ENCODE measurements at places on chromosomes 2 and 18.

GRCh38 chr2:148358375-148358774 lies 286.2 kb upstream of the EPC2 start:
- no peak for DNase-seq

DNA sequence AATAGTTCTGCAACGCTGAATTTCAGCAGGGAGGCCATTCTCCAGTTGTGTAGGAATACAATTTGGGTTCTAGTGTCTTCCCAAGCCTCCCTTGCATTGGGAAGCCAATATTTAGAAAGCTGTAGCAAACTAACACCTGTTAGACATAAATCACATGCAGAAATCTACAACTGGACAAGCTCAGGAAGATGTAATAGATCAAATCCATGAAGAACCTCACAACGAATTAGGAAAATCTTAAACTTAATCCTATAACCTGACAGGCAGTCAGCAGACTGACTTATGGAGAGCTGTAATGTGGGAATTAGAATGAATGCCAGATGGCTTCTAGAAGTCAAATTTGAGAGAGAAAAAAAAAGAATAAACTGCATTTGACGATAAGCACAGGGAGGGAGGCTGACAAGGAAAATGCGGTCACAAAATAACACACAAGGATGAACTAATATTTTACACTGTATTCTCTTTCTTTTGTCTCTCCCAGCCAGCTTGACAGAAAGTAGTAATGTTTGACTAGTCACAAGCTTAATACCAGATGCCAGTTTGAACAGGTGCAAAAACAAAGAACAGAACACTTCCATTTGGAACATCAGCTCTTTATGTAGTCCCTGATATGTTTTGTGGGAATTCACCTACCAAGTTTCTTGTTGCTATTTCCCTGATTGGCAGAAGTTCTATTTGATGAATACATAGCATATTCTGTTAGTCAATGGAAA lies 50.8 kb upstream of the FANCL start:
- no peak for DNase-seq

DNA sequence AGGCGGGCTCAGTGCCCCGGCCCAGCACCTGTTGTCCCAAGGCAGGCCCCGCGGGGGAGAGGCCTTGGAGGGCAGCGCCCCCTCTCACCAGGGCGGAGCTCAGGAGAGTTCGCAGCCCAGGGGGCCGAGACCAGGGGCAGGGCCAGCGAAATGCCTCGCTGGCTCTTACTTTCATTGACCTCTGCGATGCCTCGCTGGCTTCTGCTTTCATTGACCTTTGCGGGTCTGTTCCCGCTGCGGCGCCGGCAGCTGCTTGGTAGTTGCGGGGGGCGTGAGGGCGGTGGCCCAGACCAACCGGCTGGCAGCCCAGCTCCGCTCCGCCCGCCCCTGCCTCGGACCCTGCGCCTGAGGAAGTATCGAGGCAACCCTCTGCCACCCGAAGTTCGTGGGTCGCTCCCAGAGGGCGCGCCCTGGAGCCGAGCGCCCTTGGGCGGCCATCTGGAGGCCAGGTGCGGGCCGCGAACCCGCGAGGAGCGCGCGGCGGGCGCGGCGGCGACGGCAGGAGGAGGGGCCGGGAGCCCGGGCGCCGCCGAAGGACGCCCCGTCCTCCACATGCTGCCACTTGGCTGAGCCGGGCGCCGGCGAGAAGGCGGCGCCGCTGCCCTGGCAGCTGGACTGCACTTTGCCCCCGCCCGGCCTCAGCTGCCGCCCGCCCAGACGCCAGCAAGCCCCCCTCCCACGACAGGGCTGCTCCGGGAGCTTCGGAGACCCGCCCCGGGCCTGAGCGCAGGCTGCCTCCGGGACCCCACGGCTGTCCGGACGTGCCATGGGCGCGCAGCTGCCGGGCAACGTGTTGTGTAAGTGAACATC lies 118.0 kb upstream of the MSTN start:
- no peak for DNase-seq

DNA sequence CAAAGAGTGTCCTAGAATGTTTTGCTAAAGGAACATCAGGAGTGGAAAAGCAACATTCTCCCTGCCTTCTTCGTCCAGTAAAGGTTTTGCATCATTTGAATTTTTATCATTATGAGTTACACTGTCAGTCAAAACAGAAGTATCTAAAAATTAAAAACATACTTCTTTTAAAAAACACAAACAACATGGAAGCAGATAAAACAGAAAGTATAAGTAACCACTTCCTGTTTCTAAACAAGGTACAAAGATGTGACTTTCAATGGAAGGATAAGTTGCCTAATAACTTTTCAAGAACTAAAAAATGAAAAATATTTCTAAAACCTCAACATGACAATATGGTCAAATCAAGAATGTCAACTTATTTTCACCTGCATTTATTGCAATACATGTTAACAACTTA lies 158.2 kb downstream of the STK39 start:
- DNase-seq: no peak

- no peak for DNase-seq
Observed at GRCh38 chr2:144015655-144016245, 504.2 kb downstream of the ZEB2 start.

DNA sequence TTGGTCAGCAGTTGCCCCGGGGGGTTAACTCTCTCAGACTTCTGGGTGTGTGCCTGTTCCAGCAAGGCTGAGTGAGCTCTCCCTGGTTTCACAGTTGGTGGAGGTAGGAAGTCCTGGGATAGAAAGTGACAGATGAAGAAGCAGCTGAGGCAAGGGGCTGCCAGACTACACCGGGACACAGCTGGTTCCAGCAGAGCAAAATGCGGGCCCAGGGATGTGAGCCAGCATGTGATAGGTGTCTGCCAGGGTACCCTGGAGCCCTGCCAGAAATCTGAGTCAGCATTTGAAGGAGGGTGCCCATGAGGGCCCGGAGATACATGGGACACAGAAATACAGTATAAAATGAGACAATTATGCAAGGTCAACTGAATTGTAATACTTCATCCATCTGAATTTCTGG lies 79.3 kb upstream of the LGALSL start:
- no peak for DNase-seq

DNA sequence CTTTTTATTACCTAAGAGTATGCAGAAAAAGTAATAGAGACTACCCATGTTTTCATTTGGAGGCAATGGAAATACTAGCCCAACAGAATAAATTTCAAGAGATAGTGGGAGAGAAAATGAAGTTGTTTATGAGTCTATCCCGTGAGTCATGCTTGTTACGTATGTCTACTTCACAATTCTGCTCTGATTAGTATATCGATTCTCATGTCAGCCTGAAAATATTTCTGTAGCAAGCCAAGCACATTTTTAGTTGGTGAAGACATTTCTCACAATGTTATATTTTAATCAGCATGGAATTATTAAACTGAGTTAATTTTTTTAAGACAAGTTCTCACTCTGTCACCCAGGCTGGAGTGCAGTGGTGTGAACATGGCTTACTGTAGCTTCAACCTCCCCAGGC lies 346.1 kb downstream of the RPRM start:
- no peak for DNase-seq

GRCh38 chr2:97740590-97741182 lies 27.3 kb downstream of the ZAP70 start:
- DNase-seq: no peak

DNA sequence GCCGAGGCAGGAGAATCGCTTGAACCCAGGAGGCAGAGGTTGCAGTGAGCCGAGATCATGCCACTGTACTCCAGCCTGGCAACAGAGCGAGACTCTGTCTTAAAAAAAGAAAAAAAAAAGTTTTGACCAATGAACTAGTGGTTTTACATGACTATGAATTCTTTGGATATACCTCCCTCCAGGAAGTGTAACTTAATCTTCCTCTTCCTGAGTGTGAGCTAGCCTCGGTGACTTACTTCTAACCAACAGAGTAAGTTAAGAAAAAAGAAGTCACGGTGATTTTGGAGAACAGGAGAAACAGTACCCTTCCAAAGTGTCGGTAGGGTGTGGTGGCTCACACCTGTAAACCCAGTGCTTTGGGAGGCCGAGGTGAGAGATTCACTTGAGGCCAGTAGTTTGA lies 7.1 kb downstream of the TIA1 start:
- no peak for DNase-seq

All from stimulated activated CD8-positive, alpha-beta memory T cell treated with anti-CD3 and anti-CD28 coated beads, Interleukin-7, amount 100 ng/mL, for 1 hour (primary cell).